Cardiac septum (tissue), 1 donor: ENCODE measurements at places on chromosomes 7 and 10. TPM values are rescaled to one million over a fixed set of nuclear protein-coding genes. Genes with fewer than 3 reads are reported as not detected.

DNA sequence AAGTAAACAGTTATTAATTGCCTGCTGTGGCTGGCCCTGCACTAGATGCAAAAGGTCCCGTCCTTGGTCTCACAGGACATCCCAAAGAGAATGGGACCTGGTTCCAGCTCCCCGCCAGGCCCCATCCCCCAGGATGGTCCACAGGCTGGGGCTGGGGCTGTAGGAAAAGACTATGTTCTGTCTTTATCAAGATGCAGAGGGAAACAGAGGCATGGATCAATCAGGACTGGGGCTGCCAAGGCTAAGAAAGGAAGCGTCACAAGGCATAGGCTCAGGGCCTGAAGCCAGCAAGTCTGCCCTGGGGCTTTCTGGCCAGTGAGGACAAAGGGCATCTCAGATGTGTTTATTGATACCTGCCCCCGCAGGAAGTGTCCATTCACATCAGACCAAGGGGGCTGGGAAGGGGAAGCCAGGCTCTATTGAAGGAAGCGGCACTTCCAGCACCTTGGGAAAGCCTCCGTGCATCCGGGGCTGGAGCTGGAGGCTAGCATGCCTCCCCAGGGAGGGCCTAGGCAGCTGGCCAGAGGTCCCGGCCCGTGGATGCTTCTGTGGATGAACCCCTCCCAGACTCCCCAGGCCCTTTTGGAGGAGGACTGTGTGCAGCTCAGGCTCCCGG is 5.8 kb downstream of the VSIR start:
- peak; percentile 83 for DNase-seq

- DNase-seq: no peak
Measured at GRCh38 chr7:137885678-137886077, 38.9 kb upstream of the DGKI start.

- DNase-seq: no peak
Measured at GRCh38 chr10:123945325-123945920, 53.8 kb upstream of the CPXM2 start.

DNA sequence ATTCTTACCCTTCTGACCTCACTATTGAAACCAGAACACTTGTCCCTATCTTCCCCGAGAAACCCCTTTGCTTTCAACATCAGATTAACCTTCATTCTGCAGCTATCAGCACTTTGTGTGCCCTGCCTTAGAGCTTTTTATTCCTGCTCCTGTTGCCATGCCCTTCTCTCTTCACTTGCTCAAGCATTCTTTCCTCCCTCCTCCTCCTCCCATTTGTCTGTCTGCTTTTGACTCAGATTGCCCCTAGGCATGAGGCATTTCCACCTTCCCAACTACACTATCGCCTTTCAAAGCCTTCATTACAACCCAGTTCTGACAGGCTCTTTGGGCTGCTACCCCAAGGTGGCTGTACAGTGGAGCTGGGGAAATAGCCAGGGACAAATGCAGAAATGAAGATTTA is 143.3 kb downstream of the SLC25A13 start:
- no peak for DNase-seq

DNA sequence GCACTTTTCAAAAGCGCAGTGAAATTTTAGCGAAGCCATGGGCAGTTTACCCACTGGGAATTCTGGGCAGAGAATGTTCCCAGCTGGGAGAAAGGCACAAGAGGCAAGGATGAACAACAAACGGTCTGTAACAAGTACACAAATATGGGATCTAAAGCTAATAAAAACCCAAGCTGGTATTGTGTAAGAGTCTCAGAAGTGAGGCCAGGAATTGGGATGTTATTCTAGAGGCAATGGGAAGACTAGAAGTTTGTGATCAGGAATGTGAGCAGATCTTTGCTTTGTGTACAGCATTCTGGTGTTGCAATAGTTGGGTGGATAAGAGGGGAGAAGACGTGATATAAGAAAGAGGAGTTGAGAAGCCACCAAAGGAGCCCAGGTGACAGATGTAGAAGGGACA is 15.0 kb downstream of the FZD9 start:
- no peak for DNase-seq

The CYP3A7 gene
- total RNA-seq: not detected

GRCh38 chr10:82874671-82875070 is 999.7 kb downstream of the NRG3 start:
- no peak for DNase-seq

DNA sequence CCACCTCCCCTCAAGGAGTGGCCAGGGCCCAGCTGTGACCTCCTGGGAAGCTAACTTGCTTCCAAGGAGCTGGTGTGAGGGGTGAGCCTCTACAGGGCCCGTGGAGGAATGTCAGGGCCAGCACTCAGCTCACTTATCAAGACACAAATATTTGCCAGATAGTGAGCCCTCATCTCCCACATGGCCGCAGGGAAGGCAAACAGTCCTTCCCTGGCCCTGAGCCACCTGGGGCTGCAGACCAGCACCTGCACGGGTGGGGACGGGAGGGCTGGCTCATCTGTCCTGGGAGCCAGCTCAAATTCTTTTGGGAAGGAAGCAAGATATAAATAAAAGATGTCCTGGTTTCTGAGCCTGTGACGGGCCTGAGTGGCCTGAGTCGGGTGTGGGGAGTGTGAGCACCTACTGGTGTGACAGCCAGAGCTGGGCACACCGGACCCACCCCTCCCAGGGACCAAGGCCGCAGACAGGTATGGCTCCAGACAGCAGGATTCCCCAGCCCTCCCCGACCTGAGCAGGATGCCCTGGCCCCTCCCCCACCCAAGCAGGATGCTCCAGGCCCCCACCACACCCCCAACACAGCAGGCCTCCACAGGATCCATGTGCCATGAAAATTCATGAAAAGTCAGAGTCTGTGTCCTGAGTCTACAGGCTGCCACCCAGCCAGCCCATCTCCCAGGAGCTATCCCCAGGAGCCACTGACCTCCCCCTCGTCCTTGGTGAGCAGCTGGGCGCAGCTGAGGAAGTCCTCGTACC is 148.0 kb downstream of the MAPK8 start:
- peak; percentile 74 for DNase-seq

The TMEM26 gene
- total RNA-seq: 0.16 TPM

DNA sequence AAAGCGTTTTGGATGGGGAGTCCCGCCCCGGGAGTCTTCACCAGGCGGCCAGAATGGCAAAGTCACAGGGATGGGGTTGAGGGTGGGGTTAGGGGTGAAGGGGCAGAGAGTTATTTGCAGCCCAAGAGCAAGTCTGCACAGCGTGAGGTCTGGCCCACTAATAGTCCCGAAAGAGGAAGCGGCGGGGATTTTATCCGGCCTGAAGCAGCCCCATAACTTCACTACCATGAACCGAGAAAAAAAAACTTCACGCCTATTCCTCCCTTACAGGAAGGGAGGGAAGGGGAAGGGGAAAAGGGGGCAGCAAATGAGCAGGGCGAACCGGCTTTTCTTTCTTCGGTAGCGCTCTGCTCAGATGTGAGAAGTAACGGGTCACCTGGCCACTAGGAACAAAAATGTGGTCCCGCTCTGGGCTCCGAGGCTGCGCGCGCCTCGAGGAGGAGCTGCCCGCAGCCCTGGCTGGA is 712 bp downstream of the ITPRIP start:
- DNase-seq: peak; percentile 84

- no peak for DNase-seq
Measured at GRCh38 chr10:110821508-110821907, 50.2 kb upstream of the PDCD4 start.

DNA sequence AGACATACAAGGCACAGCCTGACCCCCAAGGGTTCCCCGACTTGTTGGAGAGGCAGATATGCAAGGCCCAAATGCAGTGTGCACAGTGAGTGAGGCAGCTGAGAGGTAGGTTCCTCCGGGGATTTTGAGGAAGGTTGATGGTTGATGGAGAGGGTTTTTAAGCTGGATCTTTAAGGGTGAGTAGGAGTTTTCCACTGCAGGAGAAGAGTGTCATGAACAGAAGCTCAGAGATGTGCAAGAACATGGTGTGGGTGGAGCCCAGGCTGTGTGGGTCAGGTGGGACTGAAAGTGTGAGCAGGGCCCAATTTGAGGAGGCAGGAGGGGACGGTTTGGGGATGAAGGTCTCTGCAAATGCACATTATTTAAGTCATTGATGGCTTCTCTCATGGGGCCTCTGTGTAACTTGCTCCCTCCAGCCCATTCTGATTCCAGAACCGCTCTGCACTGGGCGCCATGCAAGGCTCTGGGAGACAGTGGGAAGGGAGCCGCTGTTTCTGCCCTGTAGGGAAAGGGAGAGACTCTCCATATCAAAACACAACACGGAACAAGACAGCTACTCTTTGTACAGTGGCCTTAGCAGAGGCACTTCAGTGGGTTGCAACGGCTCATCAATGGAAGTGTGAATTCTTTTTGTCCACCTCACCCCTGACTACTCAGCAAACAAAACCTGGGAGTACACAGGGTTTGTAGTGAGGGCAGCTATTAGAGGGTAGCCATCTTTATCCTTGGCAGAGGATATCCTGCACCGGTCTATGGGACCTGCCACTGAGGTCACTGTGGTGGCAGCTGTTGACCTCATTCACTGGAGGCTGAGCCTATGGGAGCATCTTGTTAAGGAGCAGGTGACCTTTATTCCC is 29.7 kb downstream of the RAMP3 start:
- DNase-seq: peak; percentile 69
